ENCODE measurements at places on chromosomes 13 and 19. TPM values are rescaled to one million over a fixed set of nuclear protein-coding genes. Genes with fewer than 3 reads are reported as not detected.

Gene LYPD5
- total RNA-seq, result not detected

Gene KCTD12
- 85.2 TPM for total RNA-seq

Gene KCTD4
- total RNA-seq, result not detected

Gene PODNL1
- 0.73 TPM for total RNA-seq

Gene SPRED3
- total RNA-seq, result 2.9 TPM

Gene ZSWIM9
- total RNA-seq, result 1.8 TPM

All from subcutaneous preadipocyte (primary cell).